ENCODE measurements at places on chromosomes 2 and 18.

DNA sequence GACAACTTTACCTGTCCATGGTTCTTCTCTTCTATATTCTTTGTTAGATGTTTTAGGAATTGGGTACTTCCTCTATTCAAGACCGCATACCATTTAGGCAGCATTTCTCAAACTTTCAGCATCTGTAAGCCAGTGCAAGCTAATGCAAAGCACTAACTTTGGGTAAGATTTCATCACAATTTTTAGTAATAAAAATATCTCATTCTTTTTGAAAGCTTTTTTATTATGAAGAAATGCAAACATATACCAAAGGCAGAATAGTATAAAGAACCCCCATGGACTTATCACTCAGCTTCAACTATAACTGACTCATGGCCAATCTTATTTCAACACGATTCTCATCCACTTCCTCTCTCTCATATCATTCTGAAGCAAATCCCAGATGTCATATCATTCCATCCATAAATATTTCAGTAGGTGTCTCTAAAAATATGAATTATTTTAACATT lies 32.9 kb downstream of the INO80C start:
- DNase-seq: peak; percentile 35

- DNase-seq: no peak
Measured at GRCh38 chr18:58898010-58898799, 33.5 kb downstream of the ZNF532 start.

DNA sequence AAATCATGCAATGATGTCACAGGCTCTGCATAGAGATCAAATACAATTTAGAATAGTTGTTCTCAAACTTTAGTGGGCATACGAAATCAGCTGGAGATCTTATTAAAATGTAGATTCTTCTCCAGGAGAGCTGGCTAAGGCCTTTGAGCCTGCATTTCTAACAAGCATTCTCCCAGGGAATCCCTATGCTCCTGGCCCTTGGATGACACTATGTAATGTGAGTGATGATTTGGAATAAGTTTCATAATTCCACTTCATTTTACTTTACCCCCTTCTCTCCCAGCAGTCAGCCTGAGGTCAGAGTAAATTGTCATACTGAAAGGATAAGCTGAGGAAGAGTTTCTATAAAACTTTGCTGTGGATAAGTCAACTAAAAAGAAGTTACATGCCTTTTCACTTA lies 189.1 kb downstream of the UBE2E3 start:
- DNase-seq: no peak

GRCh38 chr2:25494616-25495015 lies 152.9 kb upstream of the DNMT3A start:
- DNase-seq: no peak
